ENCODE measurements at places on chromosomes 3 and 15.
A peak's percentile ranks its signal among the peaks of the same experiment; 100 is the strongest.

GRCh38 chr3:69204315-69204957 is 82.0 kb upstream of the LMOD3 start:
- no peak for DNase-seq

DNA sequence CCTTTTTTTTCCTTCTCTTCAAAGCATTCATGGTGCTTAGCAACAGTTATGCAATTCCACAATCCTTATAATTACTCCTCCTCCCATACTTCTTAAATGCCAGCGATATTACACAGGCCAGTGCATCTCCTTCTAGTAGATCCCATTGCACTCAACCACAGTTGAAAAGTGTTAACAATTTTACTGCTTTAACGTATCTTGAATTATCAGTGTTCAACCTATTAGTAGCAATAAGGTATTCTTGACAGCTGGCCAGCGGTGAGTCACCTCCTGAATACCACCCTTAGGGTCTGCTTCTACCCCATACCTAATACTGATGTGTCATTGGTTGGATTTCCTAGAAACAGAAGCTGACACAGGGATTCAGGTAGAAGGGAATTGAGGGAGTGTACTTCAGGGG is 24.0 kb upstream of the TEX9 start:
- DNase-seq: no peak

- no peak for DNase-seq
Measured at GRCh38 chr3:177640319-177640965, 443.2 kb upstream of the TBL1XR1 start.

DNA sequence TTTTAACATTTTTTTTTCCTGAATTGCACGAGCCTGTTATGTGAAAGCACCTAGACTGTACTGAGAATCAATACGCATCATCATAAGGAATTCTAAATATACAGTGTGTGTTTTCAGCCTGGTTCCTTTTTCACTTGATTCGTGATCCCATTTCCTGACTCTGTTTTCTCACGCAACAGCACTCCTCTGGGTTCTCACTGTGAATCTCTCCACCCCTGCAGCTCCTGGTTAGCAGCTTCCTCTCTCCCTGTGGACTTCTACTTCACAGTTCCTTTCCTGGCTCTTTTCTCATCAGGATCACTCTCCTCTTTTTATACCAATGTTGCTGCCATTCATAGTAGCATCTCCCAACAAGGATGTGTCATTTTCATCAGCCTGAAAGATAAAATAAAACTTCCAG is 297.2 kb downstream of the CADM2 start:
- no peak for DNase-seq

GRCh38 chr3:73056014-73056844 is 5.2 kb upstream of the EBLN2 start:
- DNase-seq: peak; percentile 15

DNA sequence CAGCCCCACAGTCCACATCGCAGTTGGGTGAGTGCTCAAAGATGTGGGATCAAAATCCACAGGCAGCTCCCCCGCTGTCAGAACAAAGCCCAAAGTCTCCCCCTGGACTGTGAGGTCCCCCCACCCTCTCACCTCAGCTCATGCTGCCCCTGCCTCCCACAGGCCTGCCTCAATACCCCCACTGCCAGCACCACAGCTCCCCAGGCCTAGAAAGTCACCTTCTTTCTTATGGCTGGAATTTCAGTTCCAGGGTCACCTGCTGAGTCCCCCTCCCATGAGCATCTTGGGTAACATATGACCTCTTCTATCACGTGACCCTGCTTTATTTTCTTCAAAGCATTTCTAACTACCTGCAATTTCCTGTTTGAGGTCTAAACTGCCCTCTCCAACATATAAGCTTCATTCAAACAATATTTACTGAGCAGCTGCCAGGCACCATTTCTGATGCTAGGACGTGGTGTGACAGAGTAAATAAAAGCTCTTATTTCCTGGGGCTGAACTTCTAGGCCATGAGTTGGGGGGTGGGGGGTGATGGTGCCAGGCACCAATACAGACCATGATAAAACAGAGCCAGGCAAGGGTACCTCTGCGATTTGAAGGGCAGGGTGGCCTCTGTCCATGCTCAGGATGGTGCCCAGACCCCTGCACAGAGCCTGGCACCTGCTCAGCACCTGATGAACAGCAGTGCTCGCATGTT is 2.4 kb upstream of the TMEM89 start:
- DNase-seq: no peak

DNA sequence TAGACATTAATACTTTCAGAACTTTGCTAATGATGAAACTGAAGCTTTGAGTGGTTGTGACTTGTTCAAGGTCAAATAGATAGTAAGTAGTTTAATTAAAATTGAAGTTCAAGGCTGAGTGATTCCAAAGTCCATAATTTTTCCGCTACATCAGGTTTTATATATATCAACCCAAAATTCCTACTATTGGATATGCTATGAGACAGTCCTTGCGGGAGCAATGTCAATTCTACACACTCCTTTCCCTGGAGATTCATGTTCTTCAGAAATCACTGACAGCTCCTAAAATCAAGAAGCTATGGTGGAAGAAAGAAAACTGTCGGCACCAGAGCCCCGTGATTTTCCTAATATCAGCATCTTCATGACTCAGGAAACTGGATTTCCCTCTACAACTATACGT is 167.6 kb downstream of the EPHA3 start:
- DNase-seq: no peak

- no peak for DNase-seq
Measured at GRCh38 chr3:71203727-71204488, 379.6 kb downstream of the FOXP1 start.

All from CD4-positive, alpha-beta T cell treated with Interleukin-6 at 100 ng/mL for 8 hours (primary cell).